ENCODE measurements at places on chromosomes 11 and 22.

- DNase-seq = no peak
These were observed 15.2 kb upstream of the CDC42EP1 start for GRCh38 chr22:37544955-37545702.

DNA sequence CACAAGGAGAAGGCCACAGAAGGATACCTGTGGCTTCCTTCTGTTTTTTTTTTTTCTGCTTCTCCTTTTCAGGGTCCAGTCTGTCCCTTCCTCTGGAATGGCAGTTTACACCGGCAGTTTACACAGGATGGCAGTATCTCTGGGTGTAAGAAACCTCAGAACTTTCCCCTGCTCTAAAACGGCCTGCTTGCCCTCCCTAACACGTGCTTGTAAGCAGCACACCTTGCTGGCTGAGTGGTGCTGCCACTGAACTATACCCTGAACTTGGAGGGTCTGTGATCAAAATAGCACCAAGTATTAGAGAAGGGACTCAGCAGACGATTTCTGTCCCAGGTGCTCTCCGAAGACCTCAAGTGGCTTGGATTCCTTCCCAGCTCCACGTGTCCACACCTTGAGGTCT lies 904 bp upstream of the OPCML start:
- DNase-seq = no peak

GRCh38 chr11:18108254-18108653 lies 2.4 kb upstream of the SAAL1 start:
- no peak for DNase-seq

- no peak for DNase-seq
These were observed 12.2 kb upstream of the CCDC89 start for GRCh38 chr11:85698195-85698594.

GRCh38 chr11:26608507-26609146 lies 36.6 kb upstream of the MUC15 start:
- DNase-seq = no peak

- no peak for DNase-seq
These were observed 697.9 kb upstream of the ANO5 start for GRCh38 chr11:21494946-21495345.

DNA sequence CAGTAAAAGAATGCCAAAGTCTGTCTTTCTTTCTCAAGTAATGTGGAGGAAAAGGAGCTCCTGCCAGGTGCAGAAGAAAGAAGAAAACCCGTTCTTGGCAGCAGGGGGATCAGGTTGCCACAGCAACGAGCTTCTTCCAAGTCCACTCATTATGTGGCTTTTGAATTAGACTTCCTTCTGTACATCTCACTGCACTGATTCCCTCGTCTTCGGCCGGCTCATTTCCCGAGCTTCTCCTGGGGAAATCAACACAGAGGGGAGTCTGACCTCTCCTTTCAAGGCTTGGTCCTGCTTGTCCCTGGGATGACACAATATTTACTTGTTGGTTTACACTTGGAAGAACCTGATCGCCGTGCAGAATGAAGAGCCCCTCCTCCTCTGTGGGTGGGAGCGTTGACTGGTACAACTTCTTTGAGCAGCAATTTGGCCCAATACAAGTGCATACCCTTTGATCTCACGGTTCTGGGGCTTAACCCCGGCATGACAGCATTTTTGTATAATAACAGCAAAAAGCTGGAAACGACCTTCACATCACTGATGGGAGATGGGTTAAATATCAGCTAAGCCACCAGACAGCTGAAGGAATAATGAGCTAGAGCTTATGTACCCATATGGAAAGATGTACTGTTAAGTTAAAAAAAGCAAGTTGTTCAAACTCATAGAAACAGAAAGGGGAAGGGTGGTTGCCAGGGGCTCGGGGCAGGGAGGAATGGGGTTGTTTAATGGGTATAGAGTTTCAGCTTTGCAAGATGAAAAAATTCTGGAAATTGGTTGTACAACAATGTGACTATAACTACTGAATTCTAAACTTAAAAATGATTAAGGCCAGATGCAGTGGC lies 35.4 kb downstream of the MCHR1 start:
- DNase-seq = no peak

GRCh38 chr11:20368438-20368837 lies 4.9 kb downstream of the HTATIP2 start:
- no peak for DNase-seq

- no peak for DNase-seq
These were observed 5.8 kb downstream of the RAB38 start for GRCh38 chr11:88169471-88169870.

DNA sequence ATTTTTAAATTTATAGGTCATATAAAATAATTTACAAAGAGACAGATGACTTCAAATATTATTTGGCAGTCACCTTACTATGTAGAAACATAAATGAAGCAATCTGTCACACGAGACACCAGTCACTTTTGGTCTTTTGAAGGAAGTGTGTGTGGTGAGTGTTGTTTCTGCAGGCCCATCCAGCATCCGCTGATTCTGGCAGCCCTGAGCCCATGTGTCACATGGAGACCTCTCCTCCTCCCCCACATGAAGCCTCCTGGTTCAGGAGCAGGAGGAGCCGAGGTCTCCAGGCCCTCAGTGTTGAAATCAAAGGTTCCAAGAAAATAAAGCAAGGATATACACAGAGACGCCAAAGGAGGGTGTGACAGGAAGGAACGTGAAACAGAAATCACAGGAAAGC lies 60.1 kb downstream of the ARFGAP3 start:
- DNase-seq = no peak

- DNase-seq = no peak
These were observed 28.9 kb downstream of the RAB39A start for GRCh38 chr11:107957109-107957588.

DNA sequence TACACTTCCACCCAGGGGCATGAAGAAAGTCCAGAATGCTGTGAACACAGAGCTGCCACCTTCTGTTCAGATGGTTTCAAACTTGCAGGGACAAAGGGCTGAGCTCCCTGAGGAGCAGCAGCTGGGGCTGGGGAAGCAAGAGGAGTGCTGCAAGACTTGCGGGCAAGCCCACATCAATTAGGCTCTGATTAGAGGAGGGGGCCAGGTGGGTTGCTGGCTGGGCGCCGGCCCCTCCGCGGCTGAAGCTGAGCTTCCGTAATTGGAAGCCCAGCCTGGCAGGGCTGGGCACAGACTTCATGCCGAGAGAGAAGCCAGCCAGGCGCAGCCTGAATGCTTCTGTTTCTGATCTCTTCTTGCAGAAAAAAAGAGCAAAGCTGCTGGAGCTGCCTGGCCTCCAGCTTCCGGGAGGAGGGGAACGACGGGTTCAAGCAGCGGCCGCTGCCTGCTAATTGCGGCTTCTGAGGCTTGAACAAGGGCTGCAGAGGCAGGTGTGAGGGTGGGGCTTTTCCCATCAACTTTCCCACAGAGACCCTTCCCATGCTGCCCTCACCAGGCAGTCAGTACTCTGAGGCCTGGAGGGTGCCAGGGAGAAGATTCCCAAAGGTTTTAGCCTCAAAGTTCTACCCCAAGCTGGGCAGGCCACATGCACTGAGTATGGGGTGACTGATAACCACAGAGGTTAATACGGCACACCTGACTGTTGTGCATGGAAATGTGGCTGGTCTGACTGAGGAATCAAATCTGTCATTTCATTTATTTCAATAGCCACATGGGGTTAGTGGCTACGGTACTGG lies 91.1 kb upstream of the LMO1 start:
- DNase-seq = no peak

DNA sequence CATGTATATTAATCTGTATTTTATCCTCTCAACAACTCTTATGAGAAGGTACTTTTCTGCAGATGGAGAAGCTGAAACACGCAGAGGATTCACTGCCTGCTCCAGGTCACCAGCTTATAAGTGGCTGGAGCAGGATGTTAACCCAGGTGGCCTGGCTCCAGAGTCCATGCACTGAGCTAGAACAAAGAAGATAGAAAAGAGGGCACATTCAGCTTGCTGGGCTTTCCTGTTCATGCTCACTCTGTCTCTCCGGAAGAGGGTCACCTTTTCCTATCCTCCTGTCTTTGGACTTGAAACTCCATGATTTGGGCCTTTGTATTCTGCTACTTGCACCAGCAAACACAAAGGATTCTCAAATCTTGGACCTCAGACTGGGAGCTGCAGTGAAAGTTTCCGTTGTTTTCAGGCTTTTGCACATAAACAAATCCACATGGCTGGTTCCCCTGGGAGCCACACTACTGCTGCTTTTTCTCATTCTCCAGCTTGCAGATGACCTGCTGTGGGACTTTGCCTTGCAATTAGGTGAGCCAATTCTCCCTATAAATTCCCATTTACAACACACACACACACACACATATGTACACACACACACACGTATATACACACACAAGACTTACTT lies 117.3 kb upstream of the GRK3 start:
- no peak for DNase-seq

DNA sequence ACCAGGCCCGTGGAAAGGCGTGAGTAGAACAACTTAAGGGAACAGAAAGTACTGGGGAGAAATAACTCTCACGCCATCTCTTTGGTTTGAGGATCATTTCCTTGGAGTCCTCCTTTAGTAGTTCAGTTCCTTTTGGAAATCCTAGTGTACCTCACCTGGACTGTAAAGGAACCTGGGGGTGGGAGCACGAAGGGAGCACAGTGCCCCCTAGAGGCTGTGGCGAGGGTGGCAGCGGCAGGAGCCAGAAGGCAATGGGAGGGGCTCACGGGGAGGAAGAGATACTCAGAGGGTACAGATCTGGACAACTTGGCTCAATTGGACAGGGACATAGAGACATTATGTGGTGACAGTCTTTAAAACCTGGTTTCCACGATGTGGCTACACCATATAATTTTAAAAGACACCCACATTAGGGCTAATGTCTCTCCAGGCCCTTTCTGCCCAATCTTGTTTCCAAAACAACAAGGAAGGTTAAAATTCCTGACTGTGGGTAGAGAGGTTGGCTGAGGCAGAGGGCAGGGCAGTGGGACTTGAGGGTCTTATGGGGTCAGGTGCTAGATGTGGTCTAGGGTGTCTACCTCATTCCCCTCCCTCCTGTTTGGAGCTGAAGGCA lies 87.0 kb downstream of the CSNK2A3 start:
- DNase-seq = peak; percentile 21

GRCh38 chr11:35257281-35257680 lies 118.3 kb downstream of the CD44 start:
- no peak for DNase-seq

DNA sequence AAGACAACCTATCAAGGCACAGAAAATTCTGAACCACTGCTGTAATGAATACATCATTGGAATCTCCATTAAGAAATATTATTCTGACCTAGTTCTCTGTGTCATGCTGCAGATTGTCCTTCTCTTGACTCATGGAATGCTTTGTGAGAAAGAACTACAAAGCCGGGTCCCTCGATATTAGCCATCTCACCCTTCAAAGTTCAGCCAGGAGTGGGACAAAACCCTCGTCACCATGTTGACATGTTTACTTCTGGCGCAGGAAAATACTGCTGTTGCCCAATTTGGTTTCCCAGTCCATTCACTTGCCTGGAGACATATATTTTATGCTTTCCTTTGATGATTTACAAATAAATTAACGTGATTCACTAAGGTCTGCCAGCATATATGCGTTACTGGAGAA lies 10.9 kb upstream of the WT1 start:
- no peak for DNase-seq

GRCh38 chr11:110349138-110349996 lies 53.0 kb upstream of the RDX start:
- DNase-seq = no peak

DNA sequence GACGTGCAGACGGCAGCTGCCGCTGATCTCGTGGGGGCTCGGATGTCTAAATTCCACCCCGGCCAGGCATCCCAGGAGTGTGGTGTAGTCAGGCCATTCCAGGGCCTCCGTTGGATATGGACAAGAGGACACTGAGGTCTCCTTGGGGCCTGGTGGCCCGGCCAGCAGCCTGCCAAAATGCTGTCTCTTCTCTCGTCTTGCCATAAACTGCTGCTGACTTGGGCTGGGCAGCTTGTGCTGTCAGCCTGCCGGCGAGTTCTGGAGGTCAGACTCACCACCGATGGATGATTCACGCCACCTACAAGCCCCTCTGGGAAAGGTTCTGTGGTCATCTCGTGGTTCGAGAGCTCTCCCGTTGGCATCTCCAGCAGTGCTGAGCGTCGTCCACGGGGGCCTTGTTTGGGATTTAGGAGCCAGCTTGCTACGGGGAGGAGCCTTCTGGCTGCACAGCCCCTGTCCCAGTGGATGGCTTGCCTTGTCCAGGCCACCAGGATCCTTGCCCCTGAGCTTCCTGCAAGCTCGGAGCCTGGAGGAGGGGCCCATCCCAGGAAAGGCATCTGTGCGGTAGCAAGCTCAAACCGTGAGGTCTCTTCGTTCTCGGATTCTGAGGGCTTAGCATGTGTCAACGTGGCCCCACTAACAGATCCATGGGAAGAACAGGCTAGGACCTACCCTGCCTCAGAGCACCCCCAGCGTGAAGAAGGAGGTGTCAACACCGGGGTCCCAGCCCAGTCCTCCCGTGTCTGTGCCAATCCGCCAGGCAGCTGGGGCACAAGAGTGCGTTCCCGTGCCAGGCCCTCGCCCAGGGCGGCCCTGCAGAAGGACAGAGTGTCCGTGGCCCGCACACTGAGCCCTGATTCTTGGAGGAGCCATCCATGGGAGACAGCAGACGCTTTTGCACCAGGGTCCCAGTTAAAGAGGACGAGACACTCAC lies 1114.1 kb downstream of the BRD1 start:
- no peak for DNase-seq

GRCh38 chr22:38250643-38251340 lies 22.0 kb downstream of the TMEM184B start:
- no peak for DNase-seq

DNA sequence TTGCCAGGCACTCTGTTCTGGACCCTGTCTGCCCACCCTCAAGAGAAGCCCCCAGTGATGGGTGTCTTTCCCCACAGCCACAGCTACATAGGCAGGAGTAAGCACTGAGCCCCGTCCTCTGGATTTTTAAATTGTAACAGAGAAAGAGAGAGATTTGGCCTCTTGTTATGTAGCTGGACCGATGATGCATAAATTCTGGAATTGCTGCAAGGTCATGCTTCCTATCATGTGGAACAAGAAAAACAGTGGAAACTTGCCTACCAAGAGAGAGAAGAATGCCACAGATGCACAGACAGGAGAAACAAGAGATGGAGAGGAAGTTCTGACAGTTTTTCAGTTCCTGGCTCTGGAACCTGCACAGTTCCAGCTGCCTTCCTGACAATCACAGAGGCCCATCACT lies 150.2 kb downstream of the ETS1 start:
- no peak for DNase-seq

DNA sequence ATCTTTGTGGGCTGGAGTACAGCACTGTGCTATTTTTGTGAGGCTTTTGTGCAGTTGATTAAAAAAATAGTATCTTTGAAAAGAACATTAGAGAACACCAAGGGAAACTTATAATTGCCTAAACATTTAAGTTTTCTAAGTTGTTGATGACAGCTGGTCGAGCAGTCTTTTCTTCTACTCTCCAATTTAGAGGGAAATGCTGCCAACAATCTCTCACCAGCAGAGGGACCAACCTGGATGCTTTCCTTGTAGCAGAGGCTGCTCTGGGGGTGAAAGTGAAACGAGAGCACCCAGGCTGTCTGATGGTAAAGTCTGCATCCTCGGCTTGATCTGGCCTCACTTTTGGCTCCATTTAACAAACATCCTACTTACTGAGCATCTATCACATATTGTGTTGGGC lies 1286.5 kb upstream of the TENM4 start:
- DNase-seq = no peak
